Gastroesophageal sphincter (tissue), 4 donors: ENCODE measurements at places on chromosomes 7 and 10. TPM values are rescaled to one million over a fixed set of nuclear protein-coding genes. Genes with fewer than 3 reads are reported as not detected.

Gene GTF2IRD2
- 45.6 TPM for total RNA-seq

Gene PUS7
- total RNA-seq, result 14.1 TPM

Gene PDE1C
- 23.7 TPM for total RNA-seq

Gene RRP12
- 6.7 TPM for total RNA-seq

Gene FANK1
- total RNA-seq, result 0.81 TPM

Gene SUN3
- not detected for total RNA-seq

- H3K36me3 ChIP-seq, result no peaks in the 10 kb centered on the region
- H3K27ac ChIP-seq, result no peak overlapping the region
- no peak for ATAC-seq
- no peaks in the 10 kb centered on the region for H3K27me3 ChIP-seq
- H3K4me3 ChIP-seq, result no peak overlapping the region
Observed at GRCh38 chr7:115546790-115547189, 483.8 kb downstream of the TFEC start.

GRCh38 chr7:22776964-22777363 lies 45.7 kb downstream of the TOMM7 start:
- no peak overlapping the region for H3K27ac ChIP-seq
- no peaks in the 10 kb centered on the region for H3K4me1 ChIP-seq

DNA sequence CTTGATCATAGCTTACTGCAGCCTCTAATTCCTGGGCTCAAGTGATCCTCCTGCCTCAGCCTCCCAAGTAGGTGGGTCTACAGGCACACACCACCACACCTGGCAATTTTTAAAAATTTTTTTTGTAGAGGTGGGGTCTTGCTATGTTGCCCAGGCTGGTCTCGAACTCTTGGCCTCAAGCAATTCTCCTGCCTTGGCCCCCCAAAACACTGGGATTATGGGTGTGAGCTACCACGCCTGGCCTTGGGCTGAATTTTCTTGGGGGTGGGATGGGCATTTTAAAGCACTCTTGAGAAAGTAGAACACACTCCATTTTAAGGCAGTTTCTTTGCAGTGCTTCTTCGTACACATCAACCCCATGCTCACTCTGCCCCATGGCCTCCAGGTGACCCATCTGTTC lies 28.7 kb downstream of the TBXAS1 start:
- no peak overlapping the region for H3K27ac ChIP-seq
- no peaks in the 10 kb centered on the region for H3K27me3 ChIP-seq
- no peak overlapping the region for H3K4me3 ChIP-seq
- H3K36me3 ChIP-seq, result no peaks in the 10 kb centered on the region
- H3K4me1 ChIP-seq, result no peaks in the 10 kb centered on the region

DNA sequence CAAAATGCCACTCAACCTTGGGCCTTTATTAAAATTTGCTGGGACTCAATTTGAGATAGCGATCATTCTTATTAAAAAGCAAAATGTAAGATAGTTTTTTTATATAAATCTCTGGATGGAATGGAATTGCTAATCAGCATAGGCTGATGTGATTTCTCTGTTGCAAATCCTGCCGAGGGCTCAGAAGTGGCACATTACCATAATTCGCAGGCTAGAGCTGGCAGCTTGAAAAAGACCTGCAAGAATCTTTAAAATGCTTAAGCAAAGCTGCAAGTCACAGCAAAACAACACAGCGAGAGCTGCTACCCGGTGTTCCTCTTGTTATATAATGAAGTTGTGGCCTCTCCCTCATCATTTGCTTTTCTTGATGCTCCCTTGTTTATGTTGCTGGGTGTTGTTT lies 448.1 kb downstream of the GATA3 start:
- H3K27ac ChIP-seq, result no peak overlapping the region
- no peaks in the 10 kb centered on the region for H3K36me3 ChIP-seq
- H3K4me3 ChIP-seq, result no peak overlapping the region
- no peaks in the 10 kb centered on the region for H3K4me1 ChIP-seq

DNA sequence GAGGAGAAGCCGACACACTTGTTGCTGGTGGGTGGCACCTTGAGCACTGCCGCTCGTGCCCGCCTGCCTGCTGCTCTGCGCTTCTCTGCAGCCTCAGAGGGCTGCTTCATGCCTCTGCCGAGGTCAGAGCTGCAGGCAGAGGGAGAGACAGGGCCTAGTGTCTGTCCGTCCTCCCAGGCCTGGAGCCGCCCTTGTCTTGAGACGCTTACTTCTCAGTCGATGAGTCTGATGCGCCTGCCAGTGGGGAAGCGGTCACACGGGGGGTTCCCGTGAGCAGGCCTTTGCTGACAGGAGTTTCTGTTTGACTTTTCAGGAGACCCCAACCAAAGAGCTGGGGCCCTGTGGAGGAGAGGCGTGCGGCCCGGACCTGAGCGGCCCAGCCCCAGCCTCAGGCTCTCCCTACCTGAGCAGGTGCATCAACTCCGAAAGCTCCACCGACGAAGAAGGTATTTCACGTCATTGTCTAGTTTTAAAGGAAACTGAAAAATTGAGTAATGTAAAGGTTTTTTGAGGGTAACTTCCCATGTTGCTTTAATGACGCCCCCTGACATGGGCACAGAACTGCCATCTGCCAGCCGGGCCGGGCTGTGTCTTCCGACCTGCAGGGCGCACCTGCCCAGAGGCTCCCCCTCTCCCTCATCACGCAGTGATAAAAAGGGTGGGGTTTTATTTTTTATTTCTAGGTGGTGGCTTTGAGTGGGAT lies 7.8 kb upstream of the BHLHA15 start:
- H3K4me3 ChIP-seq, result no peak overlapping the region
- no peak overlapping the region for H3K27ac ChIP-seq
- H3K36me3 ChIP-seq, result peaks cover 67% of the 10 kb centered on the region
- ATAC-seq, result no peak
- H3K27me3 ChIP-seq, result no peaks in the 10 kb centered on the region
- H3K4me1 ChIP-seq, result no peaks in the 10 kb centered on the region

GRCh38 chr7:92799446-92800211 lies 36.7 kb downstream of the CDK6 start:
- H3K27ac ChIP-seq, result no peak overlapping the region
- no peaks in the 10 kb centered on the region for H3K27me3 ChIP-seq
- no peaks in the 10 kb centered on the region for H3K36me3 ChIP-seq
- no peak for ATAC-seq

- no peak overlapping the region for H3K4me3 ChIP-seq
- H3K4me1 ChIP-seq, result no peaks in the 10 kb centered on the region
- no peak for ATAC-seq
- no peaks in the 10 kb centered on the region for H3K36me3 ChIP-seq
- H3K27me3 ChIP-seq, result no peaks in the 10 kb centered on the region
Observed at GRCh38 chr7:15855525-15856109, 169.1 kb upstream of the MEOX2 start.

- peaks cover 3% of the 10 kb centered on the region for H3K4me1 ChIP-seq
- H3K4me3 ChIP-seq, result no peak overlapping the region
- no peaks in the 10 kb centered on the region for H3K27me3 ChIP-seq
- ATAC-seq, result no peak
Observed at GRCh38 chr10:11257440-11258090, 239.9 kb downstream of the CELF2 start.

DNA sequence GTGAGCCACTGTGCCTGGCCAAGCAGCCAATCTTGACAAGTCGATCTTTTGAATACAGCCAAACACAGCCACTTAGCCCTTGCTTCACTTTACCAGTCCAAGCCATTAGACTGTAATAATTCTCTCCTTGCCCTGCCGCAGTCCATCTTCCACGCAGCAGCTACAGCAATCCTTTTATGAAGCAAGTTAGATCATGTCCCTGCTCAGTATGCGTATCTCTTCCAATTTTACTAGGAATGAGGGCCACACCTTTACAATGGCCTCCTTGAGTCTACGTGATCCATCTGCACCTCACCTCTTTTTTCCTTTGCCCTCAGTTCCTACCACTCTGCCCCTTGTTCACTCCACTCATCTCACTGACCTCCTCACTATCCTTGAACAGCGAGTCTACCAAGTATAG lies 22.2 kb downstream of the GSAP start:
- H3K27me3 ChIP-seq, result no peaks in the 10 kb centered on the region
- H3K4me1 ChIP-seq, result no peaks in the 10 kb centered on the region
- no peak overlapping the region for H3K4me3 ChIP-seq
- no peak overlapping the region for H3K27ac ChIP-seq
- no peak for ATAC-seq

DNA sequence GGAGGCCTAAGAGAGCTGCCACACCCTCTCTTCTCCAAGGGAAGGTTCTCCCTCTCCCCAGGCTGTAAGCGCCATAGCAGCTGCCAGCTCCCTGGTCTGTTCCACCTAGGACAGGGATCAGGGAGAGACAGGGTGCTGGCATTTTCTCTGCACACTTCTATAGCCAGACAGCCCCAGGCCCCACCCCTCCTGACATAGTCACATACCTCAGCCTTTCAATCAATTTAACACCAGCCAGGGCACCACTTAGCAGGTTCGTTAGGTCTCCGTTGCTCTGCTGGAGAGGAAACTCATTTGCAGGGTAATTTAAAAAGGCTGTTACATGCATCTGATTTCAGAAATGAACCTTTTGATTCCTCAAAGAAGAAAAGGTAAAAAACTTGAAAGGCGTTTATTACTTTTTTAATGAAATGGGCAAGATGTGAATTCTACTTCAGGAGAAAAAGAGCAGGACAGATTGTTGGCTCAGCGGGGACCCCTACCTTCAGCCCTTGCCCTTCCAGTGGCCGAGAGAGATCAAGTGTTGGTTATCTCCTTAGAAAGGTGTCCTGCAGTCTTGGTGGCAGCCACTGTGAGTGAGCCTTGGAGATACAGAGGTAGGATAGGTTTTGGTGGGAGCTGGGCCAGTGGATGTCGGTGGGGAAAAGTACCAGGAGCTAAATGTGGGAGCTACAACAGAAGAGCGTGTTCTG lies 180.5 kb upstream of the GALNT17 start:
- H3K27ac ChIP-seq, result no peak overlapping the region
- no peaks in the 10 kb centered on the region for H3K36me3 ChIP-seq
- no peak overlapping the region for H3K4me3 ChIP-seq
- no peaks in the 10 kb centered on the region for H3K4me1 ChIP-seq
- no peaks in the 10 kb centered on the region for H3K27me3 ChIP-seq

GRCh38 chr7:121390109-121390508 lies 6.0 kb downstream of the FAM3C start:
- H3K4me3 ChIP-seq, result no peak overlapping the region
- ATAC-seq, result no peak
- H3K27me3 ChIP-seq, result no peaks in the 10 kb centered on the region
- no peak overlapping the region for H3K27ac ChIP-seq
- peaks cover 23% of the 10 kb centered on the region for H3K4me1 ChIP-seq

DNA sequence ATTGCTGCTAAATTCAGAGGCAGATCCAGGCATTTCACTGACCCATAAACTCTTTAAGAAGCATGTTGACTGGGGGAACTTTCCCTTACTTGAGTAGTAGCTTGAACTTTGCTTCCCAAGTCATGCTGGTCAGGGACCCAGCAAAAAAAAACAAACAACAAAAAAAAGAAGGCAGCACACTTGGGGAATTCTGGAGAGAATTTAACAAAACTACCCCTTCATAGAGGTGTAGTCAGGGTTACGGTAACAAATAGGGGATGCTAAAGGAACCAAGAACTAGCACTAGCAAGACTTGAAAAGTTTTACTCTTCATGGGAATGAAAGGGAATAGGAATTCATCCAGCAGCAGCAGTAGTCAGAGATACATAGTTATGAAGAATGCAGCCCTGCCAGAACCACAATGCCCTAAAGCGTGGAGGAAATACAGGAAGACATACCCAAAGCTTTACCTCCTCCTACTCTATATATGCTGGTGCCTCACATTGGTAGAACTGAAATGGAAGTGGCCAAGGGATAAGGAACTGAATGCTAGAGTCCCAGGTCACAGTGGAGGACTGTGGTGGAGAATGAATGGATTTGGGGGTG lies 67.3 kb downstream of the PHYHIPL start:
- H3K36me3 ChIP-seq, result no peaks in the 10 kb centered on the region
- ATAC-seq, result no peak
- H3K4me1 ChIP-seq, result no peaks in the 10 kb centered on the region
- H3K27me3 ChIP-seq, result no peaks in the 10 kb centered on the region

- H3K4me3 ChIP-seq, result no peak overlapping the region
- ATAC-seq, result no peak
- no peaks in the 10 kb centered on the region for H3K4me1 ChIP-seq
- no peak overlapping the region for H3K27ac ChIP-seq
- no peaks in the 10 kb centered on the region for H3K36me3 ChIP-seq
Observed at GRCh38 chr7:27314111-27314510, 71.5 kb downstream of the EVX1 start.

- H3K27me3 ChIP-seq, result peaks cover 8% of the 10 kb centered on the region
- no peak overlapping the region for H3K4me3 ChIP-seq
- H3K4me1 ChIP-seq, result no peaks in the 10 kb centered on the region
- no peak overlapping the region for H3K27ac ChIP-seq
- H3K36me3 ChIP-seq, result no peaks in the 10 kb centered on the region
Observed at GRCh38 chr7:26162431-26162830, 10.4 kb downstream of the NFE2L3 start.

- H3K27me3 ChIP-seq, result no peaks in the 10 kb centered on the region
- no peak overlapping the region for H3K27ac ChIP-seq
- ATAC-seq, result no peak
- no peak overlapping the region for H3K4me3 ChIP-seq
Observed at GRCh38 chr7:88132725-88133124, 87.1 kb downstream of the SRI start.

- ATAC-seq, result no peak
- peak overlapping the region; percentile 24 for H3K27ac ChIP-seq
- peaks cover 10% of the 10 kb centered on the region for H3K4me1 ChIP-seq
Observed at GRCh38 chr10:60425392-60426110, 35.9 kb upstream of the ANK3 start.

GRCh38 chr7:150626696-150627095 lies 5.5 kb downstream of the GIMAP6 start:
- H3K27ac ChIP-seq, result no peak overlapping the region
- H3K4me3 ChIP-seq, result no peak overlapping the region
- H3K36me3 ChIP-seq, result peaks cover 12% of the 10 kb centered on the region
- ATAC-seq, result no peak
- no peaks in the 10 kb centered on the region for H3K4me1 ChIP-seq

DNA sequence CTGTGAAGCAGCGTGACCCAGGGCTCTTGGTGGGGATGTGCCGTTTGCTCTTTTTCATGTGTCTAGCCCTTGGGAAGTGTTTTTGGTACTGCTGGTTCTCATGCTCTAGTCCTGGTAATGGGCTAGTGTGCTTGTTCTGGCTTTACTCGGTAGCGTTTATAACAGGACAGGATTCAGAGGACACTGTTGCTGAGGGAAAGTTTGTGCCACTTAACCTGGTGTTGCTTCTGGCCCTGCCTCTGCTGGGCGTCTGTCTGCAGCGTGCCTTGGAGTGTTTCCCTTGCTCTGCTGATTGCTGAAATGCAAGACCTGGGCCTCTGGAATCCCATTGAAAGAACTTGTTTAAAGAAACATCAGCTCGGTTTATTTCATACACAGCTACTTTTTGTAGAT lies 35.0 kb downstream of the INPP5A start:
- H3K36me3 ChIP-seq, result no peaks in the 10 kb centered on the region
- H3K27me3 ChIP-seq, result no peaks in the 10 kb centered on the region
- no peak overlapping the region for H3K4me3 ChIP-seq
- peak; percentile 23 for ATAC-seq

- H3K36me3 ChIP-seq, result no peaks in the 10 kb centered on the region
- peaks cover 67% of the 10 kb centered on the region for H3K4me1 ChIP-seq
- H3K27ac ChIP-seq, result peak overlapping the region; percentile 81
- no peak for ATAC-seq
Observed at GRCh38 chr10:29947701-29948060, 111.7 kb downstream of the JCAD start.

DNA sequence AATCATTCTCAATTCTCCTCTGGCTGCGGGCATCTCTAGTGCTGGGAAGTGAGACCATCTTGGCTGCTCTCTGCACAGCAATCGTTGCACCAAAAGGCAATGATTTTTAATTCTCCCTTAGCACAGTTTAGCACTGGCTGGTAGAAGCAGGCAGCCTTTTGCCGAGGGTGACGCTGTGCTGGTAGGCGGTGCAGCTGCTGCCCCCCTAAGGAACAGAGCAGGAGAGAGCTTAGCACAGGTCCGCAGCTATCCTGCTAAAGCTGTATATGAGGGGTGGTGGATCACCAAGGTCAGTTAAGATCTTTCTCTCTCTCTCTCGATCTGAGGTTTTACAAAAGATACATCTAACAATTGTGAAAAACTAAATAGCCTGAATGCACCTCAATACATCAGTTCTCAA lies 390.1 kb downstream of the GATA3 start:
- ATAC-seq, result peak; percentile 34
- no peaks in the 10 kb centered on the region for H3K4me1 ChIP-seq
- no peak overlapping the region for H3K27ac ChIP-seq
